Hematopoietic multipotent progenitor cell treated with erythropoietin and hydrocortisone succinate and interleukin-3 and kit ligand, for 8 days (in vitro differentiated cells): ENCODE measurements at places on chromosomes 6 and 20.

DNA sequence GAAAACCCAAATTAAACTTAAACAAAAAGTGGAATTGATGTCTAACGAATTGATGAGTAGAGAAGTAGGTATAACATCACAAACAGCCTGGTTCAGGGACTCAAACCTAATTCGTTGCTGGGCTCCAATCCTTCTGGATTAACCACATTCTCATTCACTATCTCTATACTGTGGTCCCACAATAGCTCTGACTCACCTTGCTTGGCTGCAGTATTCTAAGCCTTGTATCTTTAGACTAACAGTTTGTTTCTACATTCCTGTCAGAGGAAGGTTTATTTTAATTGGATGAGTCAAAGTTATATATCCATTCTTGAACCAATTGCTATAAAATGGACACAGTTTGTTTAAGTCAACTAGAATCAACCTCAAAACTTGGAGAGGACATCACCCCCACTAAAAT lies 530.5 kb upstream of the PTCHD4 start:
- DNase-seq = no peak

DNA sequence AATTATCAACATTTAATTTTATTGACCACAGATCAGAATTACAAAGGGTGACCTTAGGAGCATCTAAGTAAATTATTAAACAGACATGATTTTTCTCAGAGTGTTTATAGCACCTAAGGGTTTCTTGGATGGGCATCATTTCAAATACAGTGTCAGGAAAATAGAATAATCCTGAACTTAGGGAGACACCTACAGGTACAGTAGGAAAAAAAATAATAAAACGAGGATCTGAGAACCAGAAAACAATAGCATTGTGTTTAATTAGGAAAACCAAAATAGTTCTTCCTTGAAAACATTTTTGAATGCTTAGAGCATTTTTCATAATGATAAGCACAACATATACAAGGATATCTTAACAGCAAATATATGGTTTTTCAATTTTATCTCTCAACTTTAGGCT lies 39.2 kb downstream of the MMUT start:
- DNase-seq = no peak

GRCh38 chr6:15914553-15914952 lies 214.3 kb upstream of the MYLIP start:
- DNase-seq = no peak

- DNase-seq = no peak
Measured at GRCh38 chr6:10586302-10586701, 65.2 kb downstream of the GCNT2 start.

- peak; percentile 15 for DNase-seq
Measured at GRCh38 chr6:139173172-139173571, 38.3 kb downstream of the HECA start.

GRCh38 chr6:97401533-97401932 lies 118.5 kb upstream of the MMS22L start:
- no peak for DNase-seq

- DNase-seq = peak; percentile 53
Measured at GRCh38 chr20:44610313-44610962, 28.1 kb downstream of the PKIG start.

DNA sequence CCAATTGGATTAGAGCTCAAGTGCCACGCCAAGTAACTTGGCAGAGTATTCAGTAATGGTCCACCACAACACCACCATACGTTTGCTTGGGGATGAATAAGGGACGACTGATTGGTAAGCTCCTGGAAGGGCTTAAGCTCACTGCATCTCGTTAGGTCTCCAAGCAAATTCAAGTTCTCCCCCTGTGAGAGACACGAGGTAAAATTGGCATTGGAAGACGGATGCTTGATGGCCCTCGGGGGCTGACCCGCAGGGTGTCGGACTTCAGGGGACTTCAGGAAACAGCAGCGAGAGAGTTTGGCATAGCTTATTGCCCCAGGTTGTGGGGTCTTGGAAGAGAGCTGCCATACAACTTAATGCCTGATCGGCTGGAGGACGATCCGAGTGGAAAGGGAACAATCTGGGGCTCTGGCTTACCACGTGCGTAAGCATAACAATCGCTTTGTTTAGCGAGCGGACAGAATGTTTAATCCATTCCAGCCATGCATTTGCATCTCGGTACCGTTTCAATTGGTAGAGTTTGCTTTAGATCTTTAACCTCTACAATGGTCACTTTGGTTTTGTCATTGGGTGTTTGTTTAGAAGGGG lies 4.8 kb upstream of the ZNFX1 start:
- peak; percentile 19 for DNase-seq

DNA sequence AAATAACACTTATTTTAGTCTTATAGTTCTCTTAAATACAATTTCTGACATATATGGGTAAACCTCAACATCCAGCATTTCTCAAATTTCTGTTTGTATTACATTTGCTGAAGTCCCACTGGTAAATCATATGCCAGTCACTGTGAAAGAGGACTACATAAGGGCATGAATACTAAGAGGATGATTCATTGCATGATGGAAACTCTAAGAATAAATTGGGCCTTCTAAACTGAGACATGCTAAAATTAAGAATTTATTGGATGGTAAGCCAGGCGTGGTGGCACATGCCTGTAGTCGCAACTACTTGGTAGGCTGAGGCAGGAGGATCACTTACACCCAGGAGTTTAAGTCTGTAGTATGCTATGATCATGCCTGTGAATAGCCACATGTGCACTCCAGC lies 12.1 kb downstream of the DEFB123 start:
- DNase-seq = no peak

DNA sequence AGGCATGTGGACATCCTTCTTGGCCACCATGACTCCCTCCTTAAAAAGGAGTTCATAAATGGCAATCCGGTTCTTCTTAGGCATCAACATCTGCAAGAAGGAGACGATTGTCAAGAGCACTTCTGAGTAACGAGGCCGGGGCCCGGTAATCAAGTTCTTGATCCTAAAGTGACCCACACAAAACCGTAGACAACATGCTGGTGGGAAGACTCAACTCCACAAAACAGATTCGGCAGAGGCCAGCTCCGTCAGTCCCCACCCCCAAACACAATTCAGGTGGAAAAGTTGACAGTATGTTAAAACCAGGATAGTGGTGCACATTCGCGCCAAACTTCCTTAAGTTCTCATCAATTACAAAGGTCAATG lies 754 bp downstream of the RPS10 start:
- DNase-seq = no peak

- no peak for DNase-seq
Measured at GRCh38 chr6:91822581-91822980, 1235.7 kb upstream of the MAP3K7 start.

DNA sequence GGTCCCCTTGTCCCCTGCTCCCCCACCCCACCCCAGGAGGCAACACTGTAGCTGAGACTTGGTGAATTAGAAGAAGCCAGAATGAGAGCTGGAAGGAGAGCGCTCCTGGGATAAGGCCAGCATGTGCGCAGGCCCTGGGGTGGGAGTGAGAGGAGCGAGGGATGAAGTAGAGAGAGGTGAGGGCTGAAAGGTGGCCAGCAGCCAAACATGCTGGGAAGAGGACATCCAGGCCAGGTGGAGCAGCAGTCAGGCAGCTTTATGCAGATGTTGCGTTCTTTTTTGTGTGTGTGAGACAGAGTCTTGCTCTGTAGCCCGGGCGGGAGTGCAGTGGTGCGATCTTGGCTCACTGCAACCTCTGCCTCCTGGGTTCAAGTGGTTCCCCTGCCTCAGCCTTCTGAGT lies 2.2 kb upstream of the BPIFB1 start:
- DNase-seq = no peak

- DNase-seq = no peak
Measured at GRCh38 chr20:63280929-63281545, 8.4 kb downstream of the ARFGAP1 start.

DNA sequence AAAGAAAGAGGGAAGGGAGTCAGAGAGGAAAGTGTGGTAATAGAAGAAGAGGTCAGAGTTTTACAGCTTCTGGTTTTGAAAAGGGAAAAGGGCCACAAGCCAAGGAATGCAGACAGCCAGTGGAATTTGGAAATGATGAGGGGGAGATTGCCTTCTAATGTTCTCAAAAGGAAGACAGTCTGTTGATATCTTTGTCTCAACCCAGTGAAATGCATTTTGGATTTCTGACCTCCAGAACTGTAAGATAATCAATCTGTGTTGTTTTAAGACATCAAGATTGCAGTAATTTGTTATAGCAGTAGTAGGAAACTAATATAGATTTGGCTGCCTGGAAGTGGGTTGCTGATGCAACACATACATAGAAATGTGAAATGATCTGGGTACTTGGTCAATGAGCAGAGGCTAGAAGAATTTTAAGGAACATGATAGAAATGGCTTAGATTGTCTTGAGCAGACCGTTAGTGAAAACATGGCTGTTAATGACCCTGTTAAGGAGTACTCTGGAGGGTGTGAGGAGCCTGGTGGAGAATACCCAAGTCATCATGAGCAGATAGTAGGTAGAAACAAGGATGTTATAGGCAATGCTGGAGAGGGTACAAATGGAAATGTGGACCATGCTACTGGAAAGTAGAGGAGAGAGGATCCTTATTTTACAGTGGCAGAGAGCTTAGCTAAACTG lies 255.8 kb upstream of the RAB32 start:
- DNase-seq = no peak

DNA sequence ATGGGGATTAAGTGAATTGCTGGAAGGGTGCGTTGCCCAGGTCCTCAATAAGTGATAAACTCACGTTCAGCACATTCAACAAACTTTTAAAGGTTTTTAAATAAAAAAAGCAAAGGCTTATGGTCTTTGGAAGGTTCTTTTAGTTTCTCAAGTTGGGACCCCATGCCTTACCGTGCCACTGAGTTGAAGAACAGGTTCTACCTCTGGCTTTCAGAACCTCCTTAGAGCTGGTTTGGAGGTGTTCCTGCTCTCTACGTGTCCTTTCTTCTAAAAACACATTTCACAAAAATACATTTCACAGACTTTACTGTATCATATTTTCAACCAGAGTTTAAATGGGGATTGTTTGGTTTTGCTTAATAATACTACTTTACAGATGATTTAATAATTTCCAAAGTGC lies 29.0 kb downstream of the ARID1B start:
- no peak for DNase-seq

DNA sequence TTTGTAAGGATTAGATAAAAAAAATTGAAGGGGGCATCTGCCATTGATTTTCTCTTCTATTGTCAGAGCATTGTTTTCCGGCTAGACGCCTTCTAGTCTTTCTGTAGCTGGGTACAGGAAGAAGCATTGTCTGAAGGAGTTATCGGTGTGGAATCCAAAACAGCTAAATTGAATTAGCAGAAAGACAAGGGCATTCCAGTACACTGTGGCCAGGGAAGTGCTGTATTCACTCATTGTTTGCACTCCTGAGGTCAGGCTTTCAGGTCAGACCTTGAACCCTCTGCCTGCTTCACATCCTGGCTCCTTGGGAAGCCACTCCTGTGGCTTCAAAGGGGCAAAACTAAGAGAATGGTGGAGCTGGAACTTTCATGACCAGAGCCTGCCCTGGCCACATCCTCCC lies 81.1 kb upstream of the SNAP25 start:
- DNase-seq = no peak

DNA sequence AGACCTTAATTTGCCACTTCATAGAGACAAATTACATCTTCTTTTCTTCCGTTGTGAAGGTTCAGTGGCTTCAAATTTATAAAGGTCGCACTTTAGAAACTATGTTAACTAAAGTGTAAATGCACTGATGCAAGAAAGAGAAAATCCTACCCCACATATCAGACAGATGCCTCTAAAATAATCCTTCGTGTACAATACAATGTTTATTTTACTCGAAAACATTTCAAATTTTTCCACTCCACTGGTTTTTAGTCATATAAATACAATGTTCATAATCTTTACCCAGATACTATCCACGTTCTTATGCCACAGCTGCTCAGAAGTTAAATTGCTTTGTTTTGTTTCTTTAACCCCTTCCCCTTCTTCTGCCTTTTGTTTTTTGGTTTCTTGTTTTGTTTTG lies 140.3 kb upstream of the LAMP5 start:
- DNase-seq = no peak

DNA sequence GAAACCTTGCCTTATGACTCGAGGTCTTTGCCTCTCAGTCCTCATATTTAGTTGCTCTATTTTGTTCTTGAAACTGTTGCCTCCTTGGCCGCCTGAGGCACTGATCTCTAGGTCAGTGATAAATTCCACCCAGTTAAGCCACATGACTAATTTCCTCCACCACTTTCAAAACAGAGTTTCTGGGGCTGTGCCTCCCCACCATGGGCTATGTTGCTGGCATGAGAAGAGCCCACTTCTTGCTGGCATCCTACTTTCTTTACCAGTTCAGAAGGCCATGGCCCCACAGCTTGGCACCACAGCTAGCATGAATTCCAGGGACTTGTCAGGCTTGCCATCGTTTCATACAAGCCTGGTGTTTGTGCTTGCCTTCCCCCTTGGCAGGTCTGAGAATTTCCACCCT lies 361.4 kb upstream of the JAG1 start:
- no peak for DNase-seq

DNA sequence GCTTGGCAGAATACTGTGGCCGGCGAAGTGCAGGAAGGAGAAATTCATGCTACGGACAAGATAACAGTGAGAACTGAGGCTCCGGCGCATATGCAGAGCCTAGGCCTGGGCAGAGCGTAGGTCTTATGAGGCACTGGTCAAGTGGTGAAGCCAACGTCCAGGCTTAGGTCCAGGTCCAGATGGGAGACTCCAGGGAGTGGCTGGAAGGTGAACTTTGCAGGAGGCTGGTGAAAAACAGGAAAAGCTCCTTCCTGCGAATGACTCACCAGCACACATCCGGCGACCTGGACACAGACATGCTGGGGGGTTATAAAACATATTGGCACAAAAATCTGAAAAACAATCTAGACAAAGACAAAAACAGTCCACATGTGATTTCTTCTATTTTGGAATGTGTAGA lies 15.4 kb downstream of the C6orf141 start:
- no peak for DNase-seq

GRCh38 chr20:56289652-56290051 lies 41.1 kb downstream of the MC3R start:
- DNase-seq = no peak

DNA sequence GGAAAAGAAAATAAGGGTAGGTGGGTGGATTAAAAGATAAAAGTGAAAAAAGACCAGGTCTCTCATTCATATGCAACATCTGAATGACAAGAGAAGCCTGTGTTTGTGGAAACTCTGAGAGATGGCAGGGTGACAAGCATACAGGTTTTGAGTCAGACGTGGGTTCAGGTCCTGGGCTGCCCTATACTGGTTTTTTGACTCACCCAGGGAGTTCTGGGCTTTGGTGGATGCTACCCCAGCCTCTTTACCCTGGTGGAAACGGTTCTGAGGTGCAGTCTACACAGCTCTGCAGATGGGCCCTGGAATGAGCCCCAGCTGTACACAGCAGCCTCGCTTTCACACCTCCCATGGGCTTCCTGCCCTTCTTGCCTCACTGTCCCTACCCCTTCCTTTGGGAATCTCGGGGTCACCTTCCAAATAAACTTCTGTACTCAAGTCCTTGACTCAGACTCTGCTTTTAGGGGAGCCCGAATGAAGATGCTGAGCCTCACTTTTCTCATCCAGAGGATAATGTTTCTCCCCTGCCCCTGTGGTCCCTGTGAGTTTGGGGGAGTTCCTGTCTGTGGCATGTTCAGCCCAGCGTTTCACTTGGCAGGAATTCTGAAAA lies 77.7 kb upstream of the CLDN20 start:
- DNase-seq = no peak
